ENCODE measurements at places on chromosomes 2 and 18.

DNA sequence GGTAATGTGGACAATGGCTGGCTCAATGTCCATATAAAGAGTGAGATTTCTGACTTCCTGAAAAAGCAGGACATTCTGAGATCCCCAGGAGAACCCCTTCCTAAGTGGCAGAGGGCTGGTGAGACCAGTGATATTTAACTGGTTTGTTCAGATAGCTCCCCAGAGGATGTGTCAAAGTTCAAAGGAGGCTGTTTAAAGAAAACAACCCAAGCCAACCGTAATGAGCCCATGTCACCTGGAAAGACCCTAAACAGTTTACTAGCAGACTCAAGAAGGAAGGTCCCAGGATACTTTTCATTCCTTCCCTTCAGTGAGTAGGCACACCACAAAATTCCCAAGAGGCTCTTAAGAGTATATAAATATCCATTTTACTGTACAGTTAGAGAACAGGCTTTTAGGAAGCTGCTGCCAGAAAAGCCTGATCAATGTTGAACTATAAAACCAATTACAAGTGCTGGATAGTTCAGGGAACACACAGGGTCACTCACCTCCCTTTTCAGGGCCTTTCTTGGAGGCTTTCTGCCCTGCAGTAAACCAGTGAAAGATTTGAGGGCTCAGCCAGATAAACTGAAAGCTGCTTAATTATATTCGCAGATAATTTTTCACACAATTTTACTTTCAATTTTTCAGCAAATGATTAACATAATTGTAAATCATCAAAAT, 293.5 kb downstream of the ASXL3 start:
- no peak for DNase-seq

DNA sequence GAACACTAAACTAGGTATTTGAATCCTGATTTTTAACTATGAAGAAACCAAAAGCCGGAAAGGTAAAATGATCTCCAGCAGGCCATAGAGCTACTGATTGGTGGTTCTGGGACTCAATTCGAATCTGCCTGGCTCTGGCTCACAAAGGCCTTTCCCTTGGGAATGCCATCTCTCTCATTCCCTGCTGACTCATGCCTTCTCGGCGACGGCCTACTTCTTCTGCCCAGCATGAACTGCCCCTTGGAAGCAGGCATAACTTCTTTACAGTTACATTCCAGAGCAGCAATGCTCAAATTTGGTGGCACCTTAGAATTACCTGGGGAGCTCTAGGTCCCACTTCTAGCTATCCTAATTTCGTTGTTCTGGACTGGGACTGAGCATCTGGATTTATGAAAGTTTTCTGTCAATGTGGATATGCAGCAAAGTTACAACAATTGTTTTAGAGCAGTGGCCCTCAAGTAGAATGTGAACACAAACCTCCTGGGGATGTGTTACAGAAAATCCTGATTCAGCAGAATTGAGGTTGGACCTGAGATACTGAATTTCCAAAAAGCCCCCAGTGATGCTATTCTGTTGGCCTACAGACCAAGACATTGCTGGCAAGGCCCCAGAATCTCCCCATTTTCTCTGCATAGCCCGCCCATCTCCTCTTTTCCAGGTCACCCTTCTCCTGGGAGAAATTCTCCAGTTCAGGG, 261.1 kb downstream of the CNTNAP5 start:
- no peak for DNase-seq

- no peak for DNase-seq
Measured at GRCh38 chr18:9961041-9961440, 47.2 kb downstream of the VAPA start.

DNA sequence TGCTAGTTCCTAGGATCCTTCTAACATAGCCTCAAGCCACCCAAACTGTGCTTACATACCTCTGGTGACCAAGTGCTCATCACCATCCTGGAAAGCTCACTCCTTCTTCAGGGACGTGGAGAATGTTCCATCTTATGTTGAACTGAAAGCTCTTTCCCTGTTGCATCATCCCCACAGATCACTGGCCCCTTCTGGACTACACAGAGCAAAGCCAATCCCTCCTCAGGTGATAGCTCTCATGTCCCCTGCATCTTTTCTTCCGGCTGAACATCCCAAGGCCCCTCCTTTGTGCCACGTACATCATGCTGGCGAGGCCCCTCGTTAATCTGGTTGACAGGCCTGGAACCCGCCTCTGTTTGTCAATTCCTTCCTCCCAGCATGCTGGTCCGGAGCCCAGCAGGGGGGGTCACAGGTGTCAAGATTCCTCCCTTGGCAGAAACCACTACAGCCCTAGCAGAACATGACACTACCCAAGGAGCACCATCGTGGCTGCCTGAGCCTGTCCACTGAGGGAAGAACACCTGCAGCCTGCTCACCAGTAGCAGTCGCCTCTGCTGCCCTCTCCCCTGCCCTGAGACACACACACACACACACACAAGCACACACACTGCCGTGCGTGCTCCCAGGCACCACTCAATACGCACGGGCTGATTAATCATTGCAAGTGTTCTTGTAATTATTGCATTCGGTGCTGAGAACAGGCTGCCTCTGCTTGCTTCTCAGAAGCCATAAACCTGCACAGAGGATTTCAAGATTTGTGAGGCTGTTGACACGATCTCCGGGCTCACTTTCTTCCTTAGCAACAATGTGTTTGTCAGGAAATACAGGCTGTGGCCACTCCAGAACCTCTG, 6.3 kb upstream of the KCNK3 start:
- peak; percentile 23 for DNase-seq

- no peak for DNase-seq
Measured at GRCh38 chr2:36528274-36528673, 69.7 kb downstream of the FEZ2 start.

- DNase-seq: no peak
Measured at GRCh38 chr2:100584816-100585215, 22.0 kb downstream of the PDCL3 start.

DNA sequence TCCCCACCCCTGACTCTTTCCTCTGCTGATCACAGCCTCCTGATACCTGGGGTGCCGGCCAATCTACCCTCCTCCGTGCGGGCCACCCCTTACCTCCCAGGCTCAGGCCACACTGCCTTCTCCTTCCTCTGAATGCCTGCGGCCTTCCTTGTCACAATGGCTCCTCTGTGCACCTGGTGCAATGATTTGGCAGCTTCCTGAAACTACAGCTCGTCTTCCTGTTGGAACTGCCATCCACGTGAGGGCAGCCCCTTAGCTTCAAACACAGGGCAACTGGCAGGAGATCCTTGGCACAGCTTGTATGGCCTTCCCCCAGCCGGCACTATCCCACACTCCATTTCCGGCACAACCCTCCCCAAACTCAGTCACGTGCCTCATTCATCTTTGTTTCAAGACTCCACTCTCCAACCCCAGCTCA, 69.0 kb downstream of the STPG4 start:
- no peak for DNase-seq

- DNase-seq: no peak
Measured at GRCh38 chr2:127320586-127321275, 26.8 kb upstream of the ERCC3 start.

GRCh38 chr18:59553273-59553870, 143.9 kb downstream of the CCBE1 start:
- no peak for DNase-seq

DNA sequence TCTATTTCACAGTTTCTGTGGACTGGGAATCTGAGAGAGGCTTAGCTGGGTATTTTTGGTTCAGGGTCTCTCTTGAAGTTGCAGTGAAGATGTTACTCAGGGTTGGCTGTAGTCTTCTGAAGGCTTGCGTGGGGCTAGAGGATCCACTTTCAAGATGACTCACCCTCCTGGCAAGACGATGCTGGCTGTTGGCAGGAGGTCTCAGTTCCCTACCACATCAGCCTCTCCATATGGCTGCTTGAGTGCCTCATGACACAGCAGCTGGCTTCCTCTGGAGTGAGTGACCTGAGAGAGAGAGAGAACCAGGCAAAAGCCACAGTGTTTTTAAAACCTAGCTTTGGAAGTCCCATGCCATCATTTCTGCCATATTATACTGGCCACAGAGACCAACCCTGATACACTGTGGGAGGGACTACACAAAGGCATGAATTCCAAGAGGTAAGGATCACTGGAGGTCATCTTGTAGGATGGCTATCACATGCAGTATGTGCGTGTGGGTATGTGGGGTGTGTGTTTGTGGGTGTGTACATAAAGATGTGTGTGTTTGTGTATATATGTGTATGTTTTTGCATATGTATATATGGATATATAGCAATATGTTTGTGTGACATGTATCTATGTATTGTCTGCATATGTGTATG, 25.1 kb downstream of the DNPEP start:
- DNase-seq: no peak

GRCh38 chr2:237873421-237873831, 14.0 kb downstream of the RAMP1 start:
- DNase-seq: no peak

DNA sequence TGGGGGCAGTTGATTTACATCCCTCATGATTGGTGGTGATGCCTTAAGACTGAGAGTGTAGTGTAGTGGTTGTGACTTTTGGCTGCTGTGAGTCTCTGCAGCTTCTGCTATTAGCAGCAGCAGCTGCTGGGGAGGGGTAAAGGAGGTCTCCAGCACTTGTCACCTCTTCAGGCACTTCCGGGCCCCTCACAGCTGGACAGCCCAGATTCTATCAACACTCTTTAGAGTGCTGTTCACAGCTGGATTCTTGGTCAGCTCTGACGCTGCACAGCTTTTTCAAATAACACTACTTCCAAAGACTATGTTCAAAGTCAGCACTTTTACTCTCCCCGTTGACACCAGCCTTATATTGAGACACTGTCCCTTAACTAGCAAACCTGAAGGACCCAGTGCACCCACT, 396.0 kb downstream of the MEIS1 start:
- DNase-seq: no peak

DNA sequence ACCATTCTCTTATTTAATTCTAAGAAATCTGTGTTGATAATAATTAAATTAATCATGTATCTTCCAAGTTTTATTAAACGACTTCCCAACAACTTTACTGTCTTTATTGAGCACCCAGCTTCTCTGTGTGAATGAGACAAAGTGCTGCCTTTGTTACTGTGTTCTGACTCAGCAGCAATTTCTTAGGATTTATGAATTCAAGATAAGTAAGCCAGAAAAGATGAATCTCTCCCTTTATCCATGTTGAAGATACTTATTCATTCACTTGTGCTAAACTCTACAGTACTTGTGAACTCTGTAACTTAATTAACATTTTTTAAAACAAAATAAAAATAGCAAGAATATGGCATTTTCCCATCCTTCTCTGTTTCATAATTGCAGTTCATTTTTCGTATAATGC, 1403.3 kb upstream of the DDX18 start:
- no peak for DNase-seq

DNA sequence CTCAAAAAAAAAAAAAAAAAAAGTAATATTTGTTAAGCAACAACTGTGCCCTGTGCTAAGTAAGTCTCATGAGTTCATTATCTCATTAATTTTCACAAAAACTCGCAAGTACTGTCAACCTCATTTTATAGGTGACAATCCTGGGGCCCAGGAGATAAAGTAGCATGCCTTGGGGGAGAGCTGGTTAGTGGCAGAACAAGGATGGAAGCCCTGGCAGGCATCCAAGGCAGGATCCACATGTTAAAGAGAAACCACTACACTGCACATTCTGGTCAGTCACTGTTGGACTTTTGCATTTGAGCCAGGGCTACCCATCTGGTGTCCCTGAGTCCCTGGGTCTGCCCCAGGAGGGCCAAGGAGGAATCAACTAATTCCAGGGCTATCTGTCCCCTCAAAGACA, 54.6 kb downstream of the ZFP36L2 start:
- no peak for DNase-seq

DNA sequence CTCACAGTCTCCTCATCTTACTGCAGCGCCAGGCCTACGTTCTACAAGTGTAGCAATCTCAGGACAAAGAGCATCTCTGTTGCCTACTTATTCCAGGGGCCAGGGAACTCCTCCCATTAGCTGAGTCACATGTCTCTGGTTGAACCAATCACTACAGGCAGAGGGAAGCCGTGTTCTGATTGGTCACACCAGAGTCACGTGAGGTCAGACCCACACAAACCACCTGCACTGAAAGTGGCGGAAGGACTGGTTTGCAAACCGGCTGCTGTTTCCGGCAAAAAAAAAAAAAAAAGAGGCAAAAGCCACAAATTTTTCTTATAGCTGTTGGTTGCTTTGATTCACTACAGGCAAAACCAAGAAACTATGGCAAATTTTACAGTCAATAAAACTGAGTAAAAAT, 21.9 kb upstream of the USP14 start:
- no peak for DNase-seq

- no peak for DNase-seq
Measured at GRCh38 chr2:218166791-218167190, at the start of gene CXCR1. Gene CXCR1 (minus strand): TSS chr2:218166962. CDS start chr2:218165211, 1,751 bp downstream.

GRCh38 chr18:62711781-62712180, 3.6 kb upstream of the PHLPP1 start:
- DNase-seq: no peak

GRCh38 chr2:144539289-144539782, 19.4 kb upstream of the ZEB2 start:
- no peak for DNase-seq

DNA sequence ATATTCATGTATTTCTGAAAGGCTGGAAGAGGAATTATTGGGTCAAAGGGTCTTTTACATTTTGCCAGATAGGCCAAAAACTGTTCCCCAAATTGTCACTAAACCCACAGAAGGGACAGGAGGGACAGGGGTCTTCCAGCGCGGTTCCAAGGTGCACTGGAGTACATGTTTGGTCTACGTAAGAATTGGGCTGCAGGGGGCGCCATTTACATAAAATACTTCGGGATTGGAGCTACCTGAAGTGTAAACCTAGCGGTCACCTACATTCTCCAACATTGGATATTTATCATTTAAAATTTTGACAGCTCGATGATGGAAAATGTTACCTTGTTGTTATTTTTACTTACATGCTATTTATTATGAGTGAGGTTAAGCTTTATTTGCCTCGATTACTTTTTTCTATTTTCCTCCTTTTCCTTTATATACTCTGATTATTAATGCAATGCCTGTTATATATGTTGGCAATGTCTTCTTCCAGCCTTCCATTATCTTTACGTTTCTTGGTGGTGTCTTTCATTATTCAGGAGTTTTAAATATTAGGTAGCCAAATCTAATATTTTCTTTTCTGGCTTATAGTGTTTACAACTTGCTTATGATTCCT, 43.0 kb upstream of the RAB6C start:
- DNase-seq: peak; percentile 38

DNA sequence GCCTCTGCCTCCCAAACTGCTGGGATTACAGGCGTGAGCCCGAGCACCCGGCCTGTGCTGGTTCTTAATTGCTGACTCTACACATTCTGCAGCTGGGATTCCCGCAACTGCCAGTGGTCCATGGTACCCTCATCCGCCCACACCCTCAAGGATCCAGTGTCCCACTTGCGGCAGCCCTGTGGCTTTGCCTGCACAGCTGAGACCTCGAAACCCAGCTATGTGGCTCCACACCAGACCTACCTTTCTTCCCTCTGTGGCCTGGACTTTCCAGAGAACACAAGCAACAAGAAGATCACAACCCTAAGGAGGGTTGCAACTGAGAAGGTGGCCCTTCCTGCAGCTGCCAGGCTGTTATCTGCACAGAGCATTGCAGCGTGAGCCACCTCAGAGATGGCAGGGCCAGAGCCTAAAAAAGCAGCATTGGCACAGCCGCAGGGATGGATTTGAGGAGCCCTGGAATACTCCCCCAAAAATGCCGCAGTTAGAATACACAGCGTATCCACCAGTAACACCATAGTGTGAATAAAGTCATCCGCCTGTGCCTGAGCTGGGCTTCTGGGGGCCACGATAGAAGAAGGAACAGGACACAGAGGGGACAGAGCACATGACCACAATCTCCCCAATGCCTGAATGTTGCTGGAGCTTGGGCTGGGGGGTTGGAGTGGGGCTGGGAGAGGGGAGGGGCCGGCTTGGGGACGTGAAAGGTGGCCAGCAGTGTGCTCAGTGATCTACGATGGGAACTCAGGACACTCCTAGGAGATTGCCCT, 1.9 kb downstream of the GPR55 start:
- no peak for DNase-seq

All from NCI-H1092 (cell line).